Stimulated activated CD8-positive, alpha-beta memory T cell treated with anti-CD3 and anti-CD28 coated beads, Interleukin-4, amount 100 ng/mL, for 4 hours (primary cell): ENCODE measurements at places on chromosomes 3 and 15.

DNA sequence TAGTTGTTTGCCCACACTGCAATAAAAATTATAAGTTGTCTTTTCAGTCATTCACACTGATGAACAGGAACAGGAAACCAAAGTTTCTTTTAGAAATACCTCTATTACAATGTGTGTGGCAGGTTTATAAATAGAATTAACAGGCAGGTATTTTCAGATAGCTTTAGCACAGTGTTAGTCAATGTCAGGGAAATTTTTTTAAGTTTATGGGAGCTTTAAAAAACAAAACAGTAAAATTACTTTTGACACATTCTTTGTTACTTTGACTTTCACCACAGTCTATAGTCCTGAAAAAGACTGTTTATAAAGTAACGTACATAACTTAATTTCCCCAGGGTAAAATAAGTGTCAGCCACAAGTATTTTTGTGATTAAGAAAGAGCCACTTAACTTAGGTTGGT lies 38.1 kb downstream of the SERPINI1 start:
- no peak for DNase-seq

GRCh38 chr3:95434491-95434890 lies 1371.6 kb downstream of the NSUN3 start:
- DNase-seq = no peak

GRCh38 chr3:195892105-195893043 lies 16.0 kb downstream of the TNK2 start:
- no peak for DNase-seq

- no peak for DNase-seq
These were observed 13.1 kb upstream of the ITPKA start for GRCh38 chr15:41480396-41481140.

- no peak for DNase-seq
These were observed 1177.5 kb downstream of the NSUN3 start for GRCh38 chr3:95240395-95240794.

DNA sequence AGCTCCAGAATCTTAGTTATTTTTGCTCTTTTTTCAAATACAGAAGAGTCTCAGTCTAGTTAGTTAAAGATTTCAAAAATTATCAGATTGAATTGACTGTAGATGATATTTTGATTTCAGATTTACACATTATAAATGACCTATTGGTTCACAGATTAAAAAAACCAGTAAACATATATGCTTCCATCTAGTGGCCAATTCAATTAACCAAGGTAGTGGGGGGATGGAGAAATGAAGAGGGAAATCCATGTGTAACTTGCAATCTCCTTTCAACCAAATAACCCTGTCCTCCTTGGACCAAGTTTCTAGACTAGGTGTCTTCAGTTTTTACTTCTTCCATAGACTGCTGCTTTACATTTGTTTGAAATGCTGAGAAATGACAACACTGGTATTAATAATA lies 789.8 kb downstream of the ROBO1 start:
- DNase-seq = no peak

DNA sequence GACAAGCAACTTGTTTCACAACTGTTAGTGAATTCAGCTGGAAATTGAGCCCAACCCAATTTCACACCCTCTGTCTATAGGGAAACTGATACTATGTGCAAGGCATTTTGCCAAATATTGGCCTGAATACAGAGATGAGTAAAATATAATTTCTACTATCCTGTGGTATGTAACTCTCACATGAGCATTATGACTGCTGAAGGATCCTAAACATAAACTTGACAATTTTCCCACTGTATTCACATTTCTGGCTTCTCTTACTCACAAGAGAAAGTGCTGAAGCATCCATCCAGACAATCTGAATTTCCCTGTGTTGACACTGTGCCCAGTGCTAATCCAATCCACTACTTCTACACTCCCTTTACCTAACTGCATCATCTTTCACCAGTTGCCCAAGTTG lies 28.4 kb downstream of the SERPINI2 start:
- DNase-seq = no peak

- no peak for DNase-seq
These were observed 494.6 kb downstream of the NTRK3 start for GRCh38 chr15:87761736-87762509.

- no peak for DNase-seq
These were observed 177.5 kb upstream of the ICE2 start for GRCh38 chr15:60656481-60656880.

GRCh38 chr3:194503081-194503531 lies 16.3 kb upstream of the ATP13A3 start:
- DNase-seq = no peak

DNA sequence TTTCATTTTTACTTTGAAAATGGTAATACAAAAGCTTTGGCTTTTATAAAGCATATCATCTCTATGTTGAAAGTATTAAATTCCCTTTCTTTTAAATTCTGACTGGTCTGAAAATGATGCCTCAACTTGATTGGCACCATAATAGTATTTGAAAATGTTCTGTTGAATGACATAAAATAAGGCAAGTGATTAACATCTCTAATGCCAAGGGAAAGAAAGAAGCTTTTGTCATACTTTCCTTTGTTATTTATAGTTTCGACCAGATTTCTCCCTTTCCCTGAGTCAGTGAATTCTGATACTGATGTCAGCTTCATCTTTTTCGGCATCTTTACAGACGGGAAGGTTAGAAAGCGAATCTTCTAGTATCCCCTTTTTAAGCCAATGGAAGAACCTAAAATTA lies 3.4 kb upstream of the AP4E1 start:
- DNase-seq = no peak

- no peak for DNase-seq
These were observed 202.1 kb downstream of the TBL1XR1 start for GRCh38 chr3:176994891-176995781.

GRCh38 chr3:9124730-9125129 lies 124.7 kb downstream of the SRGAP3 start:
- no peak for DNase-seq

- DNase-seq = no peak
These were observed 22.1 kb upstream of the IP6K2 start for GRCh38 chr3:48738926-48739616.

DNA sequence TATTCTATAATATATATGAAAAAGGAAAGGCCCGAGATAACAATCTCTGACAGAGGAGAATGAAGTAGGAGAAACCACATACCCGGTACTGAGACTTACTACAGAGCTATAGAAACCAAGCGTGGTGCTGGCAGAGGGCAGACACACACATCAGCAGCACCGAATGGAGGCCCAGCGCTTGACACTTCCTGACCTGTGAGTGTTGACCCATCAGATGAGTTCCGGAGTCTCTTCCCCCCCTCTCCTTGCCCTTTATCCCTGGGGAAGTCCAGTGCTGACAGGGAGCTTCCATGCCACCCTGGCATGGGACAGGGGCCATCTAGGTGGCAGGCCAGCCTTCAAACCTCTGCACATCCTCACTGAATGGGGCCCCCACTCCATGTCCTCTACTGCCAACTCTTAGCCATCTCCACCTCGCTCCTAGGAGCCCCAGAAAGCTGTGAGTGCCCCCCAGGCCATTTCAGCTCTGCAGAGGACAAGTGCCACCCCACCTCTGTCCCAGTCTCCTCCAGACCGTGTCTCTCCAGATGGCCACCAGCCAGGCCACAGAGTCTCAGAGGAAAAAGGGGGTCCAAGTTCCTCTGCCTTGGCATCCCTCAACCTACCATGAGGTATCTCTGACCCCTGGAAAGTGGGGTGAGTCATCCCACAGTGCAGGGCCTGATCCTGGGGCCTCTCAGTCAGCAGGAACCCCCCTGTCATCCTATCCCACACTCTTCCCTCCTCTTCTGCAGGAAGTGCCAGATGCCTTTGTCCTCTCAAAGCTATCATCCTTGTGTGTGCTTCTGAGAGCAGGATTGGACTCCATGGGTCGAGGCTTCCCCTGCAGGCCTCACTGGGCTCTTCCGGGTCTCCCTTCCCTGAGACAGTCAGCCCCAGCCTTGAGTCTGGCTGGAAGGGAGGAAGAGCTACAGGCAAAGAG lies 116.5 kb upstream of the ALDH1A3 start:
- DNase-seq = no peak
